ENCODE measurements at places on chromosomes 1 and 21.

GRCh38 chr1:16175610-16176553 lies 20.0 kb upstream of the EPHA2 start:
- no peaks in the 10 kb centered on the region for H3K36me3 ChIP-seq
- H3K4me1 ChIP-seq = no peaks in the 10 kb centered on the region
- DNase-seq = no peak
- H3K27me3 ChIP-seq = no peaks in the 10 kb centered on the region
- no peak overlapping the region for H3K27ac ChIP-seq
- H3K4me3 ChIP-seq = no peak overlapping the region

DNA sequence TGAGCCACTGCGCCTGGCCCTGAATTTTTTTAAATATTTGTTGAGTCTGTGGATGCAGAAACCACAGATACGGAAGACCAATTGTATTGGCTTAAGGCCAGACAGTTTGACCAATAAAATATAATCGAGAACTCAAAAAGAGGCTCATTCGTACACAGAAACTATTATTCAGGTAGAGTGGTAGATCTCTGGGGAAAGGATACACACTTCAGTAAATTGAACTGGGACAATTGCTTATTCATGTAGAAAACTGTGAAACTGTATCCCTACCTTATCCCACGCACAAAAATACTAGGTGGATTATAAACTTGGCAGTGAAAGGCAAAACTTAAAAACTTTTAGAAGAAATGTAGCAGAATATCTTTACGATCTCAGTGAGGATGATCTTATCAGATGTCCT lies 25.0 kb upstream of the SHE start:
- no peak overlapping the region for H3K4me3 ChIP-seq
- no peak overlapping the region for H3K27ac ChIP-seq
- no peaks in the 10 kb centered on the region for H3K4me1 ChIP-seq
- DNase-seq = no peak
- H3K36me3 ChIP-seq = no peaks in the 10 kb centered on the region

GRCh38 chr1:18495635-18496034 lies 14.9 kb downstream of the KLHDC7A start:
- no peaks in the 10 kb centered on the region for H3K36me3 ChIP-seq
- no peak overlapping the region for H3K27ac ChIP-seq
- no peak for DNase-seq
- H3K4me3 ChIP-seq = no peak overlapping the region

- peaks cover 17% of the 10 kb centered on the region for H3K4me1 ChIP-seq
These were observed 5.2 kb downstream of the LEPR start for GRCh38 chr1:65425697-65426096.

- H3K4me1 ChIP-seq = no peaks in the 10 kb centered on the region
- no peak for DNase-seq
- peaks cover 4% of the 10 kb centered on the region for H3K27me3 ChIP-seq
- no peaks in the 10 kb centered on the region for H3K36me3 ChIP-seq
- H3K4me3 ChIP-seq = peak overlapping the region; percentile 42
- H3K27ac ChIP-seq = peak overlapping the region; percentile 57
These were observed 9.1 kb upstream of the ATAD3B start for GRCh38 chr1:1462318-1462966.

GRCh38 chr1:81921851-81922462 lies 121.2 kb downstream of the ADGRL2 start:
- no peaks in the 10 kb centered on the region for H3K36me3 ChIP-seq
- H3K4me3 ChIP-seq = no peak overlapping the region
- no peak overlapping the region for H3K27ac ChIP-seq
- no peak for DNase-seq
- no peaks in the 10 kb centered on the region for H3K27me3 ChIP-seq
- no peaks in the 10 kb centered on the region for H3K4me1 ChIP-seq

DNA sequence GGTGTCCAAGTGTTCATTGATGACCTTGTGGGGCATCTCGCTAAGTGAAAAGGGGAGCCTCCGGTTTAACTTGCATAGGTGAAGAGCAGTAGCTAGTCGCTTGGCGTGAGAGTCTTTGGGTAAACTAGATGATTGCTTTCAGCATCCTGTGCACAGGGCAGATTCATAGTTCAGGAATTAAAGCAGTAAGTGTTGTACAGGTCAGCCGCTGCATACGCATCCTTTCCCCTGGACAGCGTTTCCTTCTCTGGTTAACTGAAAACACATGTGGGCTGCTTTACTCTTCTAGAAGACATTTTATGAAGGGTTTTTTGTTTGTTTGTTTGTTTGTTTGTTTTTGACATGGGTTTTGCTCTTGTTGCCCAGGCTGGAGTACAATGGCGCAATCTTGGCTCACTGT lies 12.1 kb downstream of the NDUFV3 start:
- H3K27me3 ChIP-seq = no peaks in the 10 kb centered on the region
- DNase-seq = no peak
- H3K27ac ChIP-seq = no peak overlapping the region
- peaks cover 30% of the 10 kb centered on the region for H3K36me3 ChIP-seq
- no peak overlapping the region for H3K4me3 ChIP-seq

GRCh38 chr1:225946082-225946620 lies 5.1 kb upstream of the LEFTY2 start:
- DNase-seq = no peak
- H3K27me3 ChIP-seq = peaks cover 16% of the 10 kb centered on the region
- no peak overlapping the region for H3K27ac ChIP-seq
- no peaks in the 10 kb centered on the region for H3K36me3 ChIP-seq

DNA sequence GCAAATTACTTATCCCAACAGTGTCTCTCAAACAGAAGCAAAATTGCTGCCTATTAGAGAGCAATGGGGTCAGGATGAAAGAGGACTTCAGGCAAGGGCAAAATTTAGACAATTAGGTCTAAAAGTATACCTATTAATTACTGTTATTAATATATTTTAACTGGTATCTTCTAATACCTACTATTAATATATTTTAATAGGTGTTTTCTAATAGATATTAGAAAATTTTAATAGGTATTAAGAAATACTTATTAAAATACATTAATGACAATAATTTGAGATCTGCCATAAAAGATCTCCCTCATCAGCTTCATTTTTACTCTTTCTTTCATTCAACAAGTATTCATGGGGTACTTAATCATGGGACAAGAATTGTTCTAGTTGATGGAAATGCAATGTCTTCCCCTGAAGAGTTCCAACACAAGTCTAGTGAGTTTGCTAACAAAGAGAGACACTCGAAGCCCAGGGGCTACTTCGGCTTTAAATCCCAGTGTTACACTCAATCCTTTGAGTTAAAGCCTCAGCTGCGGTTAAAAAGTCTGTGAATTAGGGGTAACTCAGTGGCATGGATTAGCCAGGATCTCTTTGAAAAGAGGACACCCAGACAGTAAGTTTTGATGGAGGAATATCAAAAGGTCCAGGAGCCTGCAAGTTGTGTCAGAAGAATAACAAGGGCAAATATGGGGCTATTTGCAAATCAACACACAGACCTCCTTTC lies 44.1 kb downstream of the STYXL2 start:
- DNase-seq = no peak
- no peaks in the 10 kb centered on the region for H3K36me3 ChIP-seq
- H3K4me1 ChIP-seq = no peaks in the 10 kb centered on the region
- H3K27ac ChIP-seq = no peak overlapping the region

- no peaks in the 10 kb centered on the region for H3K27me3 ChIP-seq
- peaks cover 45% of the 10 kb centered on the region for H3K36me3 ChIP-seq
- H3K4me1 ChIP-seq = peaks cover 99% of the 10 kb centered on the region
These were observed 11.8 kb downstream of the LAPTM5 start for GRCh38 chr1:30745834-30746208.

DNA sequence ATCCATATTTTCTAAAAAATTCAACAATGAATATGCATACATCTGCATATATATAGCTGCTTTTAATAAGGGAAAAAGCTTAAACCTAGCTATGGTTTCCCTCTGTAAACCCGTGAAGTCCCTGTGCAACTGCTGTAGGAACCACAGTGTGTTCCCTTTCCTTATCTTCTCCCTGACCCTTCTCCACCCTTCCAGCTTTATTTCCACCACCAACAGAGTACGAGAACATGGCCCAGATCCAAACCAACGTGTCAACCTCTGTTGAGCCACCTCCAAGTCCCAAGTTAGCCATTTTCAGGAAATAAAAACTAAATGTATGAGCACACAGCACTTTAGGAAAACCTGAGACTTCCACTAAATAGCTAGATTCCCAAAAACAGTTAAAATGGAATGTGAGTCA lies 20.3 kb downstream of the SUSD4 start:
- H3K36me3 ChIP-seq = no peaks in the 10 kb centered on the region
- no peak overlapping the region for H3K4me3 ChIP-seq
- no peaks in the 10 kb centered on the region for H3K4me1 ChIP-seq
- H3K27ac ChIP-seq = no peak overlapping the region
- DNase-seq = no peak
- no peaks in the 10 kb centered on the region for H3K27me3 ChIP-seq

GRCh38 chr1:198543670-198544260 lies 3.3 kb upstream of the ATP6V1G3 start:
- no peak for DNase-seq
- H3K4me3 ChIP-seq = no peak overlapping the region
- peaks cover 21% of the 10 kb centered on the region for H3K4me1 ChIP-seq
- H3K27ac ChIP-seq = peak overlapping the region; percentile 68
- H3K27me3 ChIP-seq = no peaks in the 10 kb centered on the region
- peaks cover 10% of the 10 kb centered on the region for H3K36me3 ChIP-seq

- H3K4me3 ChIP-seq = no peak overlapping the region
- H3K36me3 ChIP-seq = no peaks in the 10 kb centered on the region
- peak; percentile 66 for DNase-seq
- peak overlapping the region; percentile 50 for H3K27ac ChIP-seq
- H3K4me1 ChIP-seq = peaks cover 25% of the 10 kb centered on the region
- peaks cover 3% of the 10 kb centered on the region for H3K27me3 ChIP-seq
These were observed 36.2 kb upstream of the IPO9 start for GRCh38 chr1:201792534-201793305.

GRCh38 chr21:40505681-40506080 lies 341.3 kb downstream of the DSCAM start:
- H3K27ac ChIP-seq = no peak overlapping the region
- H3K4me1 ChIP-seq = no peaks in the 10 kb centered on the region
- DNase-seq = no peak
- no peaks in the 10 kb centered on the region for H3K27me3 ChIP-seq
- no peak overlapping the region for H3K4me3 ChIP-seq

DNA sequence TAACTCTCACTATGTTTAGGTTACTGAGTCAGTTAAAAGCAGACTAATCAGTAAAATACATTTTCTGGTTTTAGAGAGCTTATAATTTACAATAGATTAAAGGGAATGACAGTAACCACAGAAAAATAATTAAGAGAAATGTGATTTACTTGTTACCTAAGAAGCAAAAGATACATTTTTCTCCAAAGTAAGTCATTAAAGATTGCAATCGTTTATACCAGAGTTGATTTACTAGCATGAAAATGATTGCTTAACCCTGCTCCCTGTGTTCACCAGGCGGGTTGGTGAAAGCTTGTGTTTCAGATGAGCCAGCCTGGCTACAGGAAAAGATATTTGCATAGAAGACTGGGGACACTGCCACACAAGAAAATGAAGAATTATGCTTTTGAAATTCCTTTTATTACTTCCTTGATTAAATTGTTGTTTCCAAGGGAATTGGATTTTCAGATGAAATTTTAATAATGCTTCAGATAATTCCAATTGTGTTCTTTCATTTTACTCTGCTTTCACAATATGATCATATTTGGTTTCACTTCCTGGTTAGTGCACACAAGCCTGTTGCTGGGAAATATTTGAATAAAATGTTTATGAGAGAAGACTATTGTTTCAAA lies 27.9 kb downstream of the LRRC8B start:
- H3K27ac ChIP-seq = peak overlapping the region; percentile 42
- H3K36me3 ChIP-seq = peaks cover 55% of the 10 kb centered on the region
- H3K27me3 ChIP-seq = no peaks in the 10 kb centered on the region
- peak overlapping the region; percentile 26 for H3K4me3 ChIP-seq

- H3K36me3 ChIP-seq = peaks cover 27% of the 10 kb centered on the region
- no peak overlapping the region for H3K4me3 ChIP-seq
- H3K27ac ChIP-seq = no peak overlapping the region
- peaks cover 38% of the 10 kb centered on the region for H3K4me1 ChIP-seq
- H3K27me3 ChIP-seq = peaks cover 2% of the 10 kb centered on the region
These were observed 3.5 kb upstream of the PIGV start for GRCh38 chr1:26784023-26784871.

DNA sequence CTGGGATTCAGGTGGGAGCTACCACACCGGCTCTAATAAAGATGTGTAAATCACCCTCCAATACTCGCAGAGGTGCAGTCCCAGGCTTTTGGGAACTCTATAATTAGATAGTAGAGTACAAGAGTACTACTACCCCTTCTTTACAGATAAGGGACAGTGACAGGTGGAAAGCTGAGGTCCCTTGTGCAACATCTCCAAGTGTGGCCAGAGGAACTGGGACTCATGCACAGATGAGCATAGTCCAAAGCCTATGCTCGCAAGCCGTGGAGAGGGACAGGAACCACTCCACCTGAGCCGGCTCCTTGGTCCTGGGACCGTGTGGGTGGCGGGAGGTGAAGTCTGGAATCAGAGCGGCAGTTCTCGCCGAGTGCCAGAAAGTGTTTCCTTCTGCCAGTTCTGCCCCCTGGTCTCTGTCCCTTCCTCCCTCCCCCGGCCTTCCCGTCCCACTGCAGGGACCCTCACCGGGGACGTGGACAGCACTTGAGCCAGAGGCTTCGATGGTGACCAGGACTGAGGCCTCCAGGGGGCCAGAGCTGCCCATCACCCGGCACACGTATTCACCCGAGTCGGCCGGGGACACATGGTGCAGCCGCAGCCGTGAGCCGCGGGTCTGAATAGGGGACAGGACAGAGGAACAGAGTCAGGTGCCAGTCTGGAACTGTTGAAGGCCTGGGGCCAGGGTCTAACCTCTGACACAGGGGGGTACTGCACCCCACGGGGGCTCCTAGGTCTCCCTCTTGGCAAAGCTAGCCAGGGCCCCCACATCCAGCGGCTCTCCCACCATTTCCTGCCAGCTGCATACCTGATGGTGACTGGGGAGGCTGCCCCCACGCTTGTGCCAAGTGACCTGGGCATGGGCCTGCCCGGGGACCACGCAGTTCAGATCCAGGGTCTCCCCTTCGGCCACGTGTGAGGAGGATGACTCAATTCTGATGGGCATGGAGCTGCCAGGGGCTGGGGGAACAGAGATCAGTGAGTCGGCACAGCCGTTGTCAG lies 33.9 kb downstream of the LDLRAD2 start:
- no peak for DNase-seq
- no peak overlapping the region for H3K4me3 ChIP-seq
- H3K27me3 ChIP-seq = no peaks in the 10 kb centered on the region
- H3K4me1 ChIP-seq = no peaks in the 10 kb centered on the region
- H3K27ac ChIP-seq = no peak overlapping the region
- no peaks in the 10 kb centered on the region for H3K36me3 ChIP-seq

- H3K27ac ChIP-seq = no peak overlapping the region
- H3K36me3 ChIP-seq = peaks cover 12% of the 10 kb centered on the region
- H3K27me3 ChIP-seq = no peaks in the 10 kb centered on the region
- no peak for DNase-seq
These were observed 89.3 kb downstream of the PEX14 start for GRCh38 chr1:10564063-10564462.

DNA sequence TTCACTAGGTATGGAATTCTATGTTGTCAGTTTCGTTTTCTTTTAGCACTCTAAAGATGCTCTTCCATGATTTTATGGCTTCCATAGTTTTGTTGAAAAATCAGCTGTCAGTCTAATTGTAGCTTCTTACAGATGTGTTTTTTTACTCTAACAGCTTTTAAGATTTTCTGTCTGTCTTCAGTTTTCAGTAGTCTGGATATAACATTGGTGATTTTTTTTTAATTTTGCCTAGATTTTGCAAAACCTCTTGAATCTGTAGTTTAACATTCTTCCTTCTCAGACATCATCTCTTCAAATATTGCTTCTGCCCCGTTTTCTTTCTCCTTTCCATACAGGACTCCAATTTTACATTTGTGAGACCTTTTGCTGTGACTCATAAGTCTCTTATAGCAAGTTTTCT lies 17.9 kb upstream of the DYRK1A start:
- H3K4me3 ChIP-seq = no peak overlapping the region
- H3K4me1 ChIP-seq = no peaks in the 10 kb centered on the region
- H3K27ac ChIP-seq = no peak overlapping the region
- H3K27me3 ChIP-seq = peaks cover 11% of the 10 kb centered on the region

All from activated CD8-positive, alpha-beta memory T cell treated with anti-CD3 and anti-CD28 coated beads, Interleukin-2, amount 10 ng/mL, durations not matched to agents 7 days and 5 days (primary cell).